Activated naive CD8-positive, alpha-beta T cell treated with anti-CD3 and anti-CD28 coated beads, Interleukin-2, amount 50 U/mL, for 24 hours (primary cell): ENCODE measurements at places on chromosomes 13 and 19.
A peak's percentile ranks its signal among the peaks of the same experiment; 100 is the strongest.

DNA sequence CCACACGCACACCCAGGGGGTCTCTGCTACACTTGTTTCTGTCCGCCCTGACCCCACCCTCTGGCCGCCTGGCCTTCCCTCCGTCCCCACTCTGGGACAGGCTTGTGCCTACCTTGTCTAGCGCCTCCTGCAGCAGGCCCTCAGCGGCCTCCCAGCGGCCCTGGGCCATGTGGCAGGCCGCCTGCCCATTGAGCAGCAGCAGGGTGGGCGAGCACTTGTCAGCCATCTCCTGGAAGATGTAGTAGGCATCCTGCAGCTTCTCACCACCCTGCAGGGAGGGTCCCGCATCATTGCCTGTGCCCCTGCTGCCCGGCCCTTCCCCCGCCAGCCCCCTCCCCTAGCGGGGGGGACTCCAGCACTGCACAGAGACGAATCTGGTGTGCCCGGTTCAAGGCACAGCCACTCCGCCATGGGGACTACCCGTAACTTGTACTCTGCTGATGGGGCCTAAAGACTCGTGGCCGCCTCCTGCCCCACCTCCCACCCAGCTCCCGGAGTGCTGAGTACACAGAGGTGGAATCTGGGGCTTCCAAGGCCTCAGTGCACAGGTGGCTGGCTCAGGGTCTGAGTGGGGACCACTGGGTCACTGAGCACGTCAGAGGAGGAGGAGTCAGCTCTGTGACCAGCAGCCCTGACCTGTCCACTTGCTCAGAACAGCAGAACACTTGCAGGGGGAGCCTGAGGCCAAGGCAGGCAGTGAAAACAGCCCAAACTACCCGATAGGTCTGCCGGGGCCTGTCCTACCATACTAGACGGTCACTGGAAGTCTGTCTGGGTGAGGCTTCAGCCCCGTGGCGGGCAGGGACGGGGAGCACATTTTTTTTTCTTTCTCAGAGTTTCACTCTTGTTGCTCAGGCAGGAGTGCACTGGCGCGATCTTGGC is 7.4 kb upstream of the CERS1 start:
- H3K27ac ChIP-seq = no peak overlapping the region
- DNase-seq = no peak
- H3K36me3 ChIP-seq = peaks cover 4% of the 10 kb centered on the region
- no peaks in the 10 kb centered on the region for H3K4me1 ChIP-seq
- H3K4me3 ChIP-seq = no peak overlapping the region

- no peaks in the 10 kb centered on the region for H3K27me3 ChIP-seq
- no peaks in the 10 kb centered on the region for H3K4me1 ChIP-seq
- no peaks in the 10 kb centered on the region for H3K36me3 ChIP-seq
- no peak overlapping the region for H3K4me3 ChIP-seq
These were observed 358.5 kb upstream of the PCDH9 start for GRCh38 chr13:67588607-67589006.

GRCh38 chr13:49652355-49653305 is 24.3 kb downstream of the ARL11 start:
- no peaks in the 10 kb centered on the region for H3K27me3 ChIP-seq
- DNase-seq = no peak
- H3K36me3 ChIP-seq = no peaks in the 10 kb centered on the region
- H3K4me3 ChIP-seq = no peak overlapping the region
- no peak overlapping the region for H3K27ac ChIP-seq

DNA sequence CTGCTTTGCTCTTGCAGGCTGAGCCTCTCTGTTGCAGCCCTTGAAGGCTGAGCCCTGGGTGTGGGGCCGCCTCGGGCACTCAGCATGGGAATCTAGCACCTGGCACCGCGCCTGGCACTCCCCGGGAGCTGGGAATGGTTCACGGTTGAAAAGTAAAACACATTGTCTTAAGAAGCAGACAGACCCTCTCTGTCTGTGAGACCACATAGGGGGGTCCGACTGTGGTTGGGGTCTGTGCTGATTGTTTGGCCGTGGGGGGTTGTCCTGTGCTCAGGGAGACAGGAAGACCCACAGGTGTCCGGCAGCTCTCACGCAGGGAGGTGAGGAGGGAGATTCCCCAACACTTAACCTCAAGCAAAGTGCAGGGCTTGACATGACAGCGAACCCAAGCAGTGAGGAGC is 64.8 kb downstream of the SOX1 start:
- H3K4me1 ChIP-seq = no peaks in the 10 kb centered on the region
- H3K4me3 ChIP-seq = no peak overlapping the region
- no peak overlapping the region for H3K27ac ChIP-seq
- peaks cover 11% of the 10 kb centered on the region for H3K27me3 ChIP-seq

GRCh38 chr13:110540871-110541525 is 20.5 kb downstream of the RAB20 start:
- no peaks in the 10 kb centered on the region for H3K27me3 ChIP-seq
- no peak overlapping the region for H3K27ac ChIP-seq
- H3K36me3 ChIP-seq = peaks cover 3% of the 10 kb centered on the region
- peaks cover 11% of the 10 kb centered on the region for H3K4me1 ChIP-seq
- H3K4me3 ChIP-seq = no peak overlapping the region

DNA sequence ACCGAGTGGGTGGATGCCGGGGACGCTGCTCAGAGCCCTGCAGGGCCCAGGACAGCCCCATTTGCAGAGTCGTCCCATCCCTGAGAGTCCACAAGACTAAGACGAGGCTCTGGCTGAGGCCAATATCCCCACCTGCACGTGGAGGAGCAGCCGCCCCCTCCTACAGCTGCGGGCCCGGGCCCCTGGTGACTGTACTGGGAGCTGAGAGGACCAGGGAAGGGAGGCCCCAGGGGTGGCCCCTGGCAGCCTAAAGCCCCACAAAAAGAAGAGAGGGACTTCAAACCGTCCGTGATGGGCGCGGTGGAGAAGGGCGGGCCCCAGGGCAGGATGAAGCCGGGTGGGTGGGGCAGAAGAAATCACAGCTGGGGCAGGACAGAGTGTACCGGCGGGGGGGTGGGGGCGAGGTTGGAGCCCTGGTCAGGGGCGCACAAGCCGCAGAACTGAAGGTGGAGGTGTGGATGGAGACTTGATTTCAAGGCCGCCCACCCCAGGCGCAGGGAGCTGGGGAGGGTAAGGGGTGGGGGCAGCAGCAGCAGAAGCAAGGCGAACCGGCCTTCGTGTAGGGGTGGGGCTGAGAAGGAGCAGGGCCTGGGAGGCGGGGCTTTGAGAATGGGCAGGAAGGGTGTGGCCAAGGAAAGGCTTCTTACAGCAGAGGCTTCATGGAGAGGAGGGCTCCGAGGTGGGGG is 12.9 kb downstream of the CFD start:
- H3K27ac ChIP-seq = peak overlapping the region; percentile 31
- peak overlapping the region; percentile 43 for H3K4me3 ChIP-seq
- H3K4me1 ChIP-seq = peaks cover 10% of the 10 kb centered on the region
- H3K36me3 ChIP-seq = peaks cover 7% of the 10 kb centered on the region
- peak; percentile 82 for DNase-seq
- H3K27me3 ChIP-seq = no peaks in the 10 kb centered on the region

GRCh38 chr13:44053208-44053607 is 173.5 kb downstream of the LACC1 start:
- no peaks in the 10 kb centered on the region for H3K36me3 ChIP-seq
- H3K27me3 ChIP-seq = peaks cover 35% of the 10 kb centered on the region
- DNase-seq = no peak
- H3K4me1 ChIP-seq = peaks cover 16% of the 10 kb centered on the region
- H3K4me3 ChIP-seq = no peak overlapping the region

GRCh38 chr13:26839682-26840081 is 79.1 kb upstream of the GPR12 start:
- H3K36me3 ChIP-seq = no peaks in the 10 kb centered on the region
- H3K27ac ChIP-seq = no peak overlapping the region
- H3K27me3 ChIP-seq = peaks cover 18% of the 10 kb centered on the region

GRCh38 chr13:63843766-63844699 is 2428.4 kb upstream of the PCDH20 start:
- no peaks in the 10 kb centered on the region for H3K27me3 ChIP-seq
- no peaks in the 10 kb centered on the region for H3K4me1 ChIP-seq
- H3K27ac ChIP-seq = no peak overlapping the region
- DNase-seq = no peak
- no peak overlapping the region for H3K4me3 ChIP-seq
- H3K36me3 ChIP-seq = no peaks in the 10 kb centered on the region

DNA sequence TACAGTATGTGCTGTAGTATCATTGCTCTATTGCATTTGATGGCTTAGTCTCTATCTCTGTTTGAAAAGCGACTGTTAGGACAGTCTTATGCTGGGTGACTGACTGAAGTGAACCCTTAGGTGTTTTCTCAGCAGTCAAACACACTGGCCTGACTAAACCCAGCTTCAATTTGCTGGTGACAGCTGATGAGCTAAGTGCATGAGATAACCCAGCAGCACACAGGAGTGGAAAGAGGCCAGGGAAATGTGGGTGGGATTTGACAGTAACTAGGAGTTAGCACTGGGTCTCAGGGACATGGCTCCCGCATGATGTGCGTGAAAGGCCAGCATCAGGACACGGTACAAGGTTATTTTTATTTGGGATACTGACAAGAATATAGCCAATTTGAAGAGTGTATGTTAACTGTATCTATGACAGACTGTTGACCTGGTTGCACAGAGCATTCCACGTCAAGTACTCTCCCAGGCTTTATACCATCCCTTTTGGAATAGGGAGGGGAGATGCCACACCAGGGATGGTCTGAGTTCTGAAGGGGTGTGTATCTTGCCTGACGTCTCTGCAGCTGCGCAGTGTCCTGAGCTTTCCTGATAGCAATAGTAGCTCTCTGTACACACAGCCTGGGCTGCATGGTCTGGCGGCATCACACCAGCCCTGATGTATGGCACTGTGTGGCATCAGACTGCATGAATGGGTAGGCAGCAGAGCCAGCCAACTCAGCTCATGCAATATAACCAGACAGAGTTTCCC is 144.8 kb downstream of the FLT1 start:
- DNase-seq = no peak
- H3K36me3 ChIP-seq = no peaks in the 10 kb centered on the region
- peaks cover 2% of the 10 kb centered on the region for H3K27me3 ChIP-seq

- H3K4me3 ChIP-seq = no peak overlapping the region
- H3K27ac ChIP-seq = no peak overlapping the region
- no peaks in the 10 kb centered on the region for H3K36me3 ChIP-seq
- no peaks in the 10 kb centered on the region for H3K27me3 ChIP-seq
These were observed 1378.0 kb upstream of the PCDH9 start for GRCh38 chr13:68608147-68608546.

- no peak for DNase-seq
- no peaks in the 10 kb centered on the region for H3K36me3 ChIP-seq
- H3K27me3 ChIP-seq = no peaks in the 10 kb centered on the region
- no peaks in the 10 kb centered on the region for H3K4me1 ChIP-seq
These were observed 116.5 kb downstream of the SLITRK1 start for GRCh38 chr13:83765796-83766195.

DNA sequence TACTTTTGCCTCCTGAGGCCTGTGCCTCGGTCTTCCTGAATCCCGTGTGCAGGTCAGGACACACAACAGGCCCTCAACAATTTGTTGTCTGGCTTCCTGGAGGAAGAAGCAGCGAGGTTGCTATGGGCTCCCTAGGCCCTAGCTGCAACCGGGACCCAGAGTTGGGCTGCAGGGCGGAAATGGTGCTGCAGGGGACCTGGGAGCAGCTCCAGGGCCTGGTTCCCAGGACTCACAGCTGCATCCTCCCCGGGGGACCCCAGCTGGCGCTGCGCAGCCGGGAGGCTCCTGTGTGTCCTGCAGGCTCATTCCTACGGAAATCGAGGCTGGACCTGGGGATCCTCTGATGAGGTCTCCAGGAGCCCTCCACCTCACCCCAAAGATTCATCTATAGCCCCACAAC is 999 bp upstream of the TNFAIP8L1 start:
- H3K36me3 ChIP-seq = no peaks in the 10 kb centered on the region
- peaks cover 40% of the 10 kb centered on the region for H3K4me1 ChIP-seq
- no peaks in the 10 kb centered on the region for H3K27me3 ChIP-seq
- H3K4me3 ChIP-seq = no peak overlapping the region
- no peak overlapping the region for H3K27ac ChIP-seq
- DNase-seq = peak; percentile 20

GRCh38 chr13:32381539-32381938 is 46.4 kb downstream of the N4BP2L1 start:
- no peaks in the 10 kb centered on the region for H3K27me3 ChIP-seq
- no peak overlapping the region for H3K27ac ChIP-seq
- H3K4me3 ChIP-seq = no peak overlapping the region
- H3K36me3 ChIP-seq = peaks cover 19% of the 10 kb centered on the region
- H3K4me1 ChIP-seq = no peaks in the 10 kb centered on the region
- DNase-seq = no peak

DNA sequence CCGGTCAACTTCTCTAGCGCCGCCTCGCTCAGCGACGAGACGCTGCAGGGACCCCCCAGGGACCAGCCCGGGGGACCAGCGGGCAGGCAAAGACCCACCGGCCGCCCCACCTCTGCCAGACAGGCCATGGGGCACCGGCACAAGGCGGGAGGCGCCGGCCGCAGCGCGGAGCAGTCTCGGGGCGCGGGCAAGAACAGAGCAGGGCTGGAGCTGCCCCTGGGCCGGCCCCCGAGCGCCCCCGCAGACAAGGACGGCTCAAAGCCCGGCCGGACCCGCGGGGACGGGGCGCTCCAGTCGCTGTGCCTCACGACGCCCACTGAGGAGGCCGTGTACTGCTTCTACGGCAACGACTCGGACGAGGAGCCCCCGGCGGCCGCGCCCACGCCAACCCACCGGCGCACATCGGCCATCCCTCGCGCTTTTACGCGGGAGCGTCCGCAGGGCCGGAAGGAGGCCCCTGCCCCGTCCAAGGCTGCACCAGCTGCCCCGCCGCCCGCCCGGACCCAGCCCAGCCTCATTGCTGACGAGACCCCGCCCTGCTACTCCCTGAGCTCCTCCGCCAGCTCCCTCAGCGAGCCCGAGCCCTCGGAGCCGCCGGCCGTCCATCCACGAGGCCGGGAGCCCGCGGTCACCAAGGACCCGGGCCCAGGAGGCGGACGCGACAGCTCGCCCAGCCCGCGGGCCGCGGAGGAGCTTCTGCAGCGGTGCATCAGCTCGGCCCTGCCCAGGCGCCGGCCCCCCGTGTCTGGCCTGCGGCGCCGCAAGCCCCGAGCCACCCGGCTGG is 11.3 kb downstream of the C19orf25 start:
- no peak for DNase-seq
- H3K36me3 ChIP-seq = no peaks in the 10 kb centered on the region
- peaks cover 6% of the 10 kb centered on the region for H3K4me1 ChIP-seq
- H3K27me3 ChIP-seq = peaks cover 15% of the 10 kb centered on the region
- no peak overlapping the region for H3K4me3 ChIP-seq

DNA sequence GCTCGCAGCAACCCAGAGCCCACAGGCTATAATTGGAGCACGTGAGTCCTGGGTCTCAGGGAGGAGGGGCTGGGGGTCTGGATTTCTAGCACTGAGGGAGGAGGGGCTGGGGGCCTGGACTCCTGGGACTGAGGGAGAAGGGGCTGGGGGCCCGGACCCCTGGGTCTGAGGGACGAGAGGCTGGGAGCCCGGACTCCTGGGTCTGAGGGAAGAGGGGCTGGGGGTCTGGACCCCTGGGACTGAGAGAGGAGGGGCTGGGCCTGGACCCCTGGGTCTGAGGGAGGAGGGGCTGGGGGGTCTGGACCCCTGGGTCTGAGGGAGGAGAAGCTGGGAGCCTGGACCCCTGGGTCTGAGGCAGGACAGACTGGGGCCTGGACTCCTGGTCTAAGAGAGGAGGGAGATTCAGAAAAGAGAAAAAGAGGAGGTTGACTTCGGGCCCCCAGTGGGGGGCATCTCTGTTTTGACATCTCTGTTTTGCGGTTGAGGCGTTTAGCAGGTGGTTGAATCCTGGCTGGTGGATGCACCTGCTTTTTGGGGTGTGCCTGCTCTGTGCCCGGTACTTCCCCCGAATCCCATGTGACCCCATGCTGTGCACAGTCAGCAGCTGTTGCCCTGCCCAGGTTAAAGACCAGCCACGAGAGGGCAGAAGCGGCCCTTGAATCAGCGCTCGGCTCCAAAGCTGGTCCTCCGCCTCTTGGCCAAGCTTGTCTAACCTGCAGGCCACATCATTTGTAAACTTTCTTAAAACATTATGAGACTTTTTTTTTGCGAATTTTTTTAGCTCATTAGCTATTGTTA is 10.5 kb downstream of the PVR start:
- DNase-seq = peak; percentile 75
- peaks cover 19% of the 10 kb centered on the region for H3K36me3 ChIP-seq
- H3K4me3 ChIP-seq = no peak overlapping the region
